ENCODE measurements at places on chromosomes 16 and 17. TPM values are rescaled to one million over a fixed set of nuclear protein-coding genes. Genes with fewer than 3 reads are reported as not detected.

DNAI2 gene
- total RNA-seq = 0.14 TPM

GPR142 gene
- not detected for total RNA-seq

ZNF174 gene
- total RNA-seq = 9.5 TPM

GDPD3 gene
- total RNA-seq = 6.1 TPM

ACBD4 gene
- 12.7 TPM for total RNA-seq

GRCh38 chr17:49762151-49762941, 1.6 kb downstream of the FAM117A start:
- peaks cover 63% of the 10 kb centered on the region for H3K4me1 ChIP-seq
- H3K27me3 ChIP-seq = no peaks in the 10 kb centered on the region
- H3K27ac ChIP-seq = peak overlapping the region; percentile 88
- peak overlapping the region; percentile 89 for H3K4me3 ChIP-seq

GRCh38 chr17:83143817-83144231, 64.4 kb downstream of the METRNL start:
- H3K27ac ChIP-seq = no peak overlapping the region
- no peaks in the 10 kb centered on the region for H3K4me1 ChIP-seq
- no peaks in the 10 kb centered on the region for H3K36me3 ChIP-seq
- peaks cover 5% of the 10 kb centered on the region for H3K27me3 ChIP-seq

GRCh38 chr17:31696184-31696602, 162.9 kb downstream of the COPRS start:
- DNase-seq = no peak
- no peaks in the 10 kb centered on the region for H3K4me1 ChIP-seq
- no peak overlapping the region for H3K4me3 ChIP-seq
- H3K36me3 ChIP-seq = no peaks in the 10 kb centered on the region

DNA sequence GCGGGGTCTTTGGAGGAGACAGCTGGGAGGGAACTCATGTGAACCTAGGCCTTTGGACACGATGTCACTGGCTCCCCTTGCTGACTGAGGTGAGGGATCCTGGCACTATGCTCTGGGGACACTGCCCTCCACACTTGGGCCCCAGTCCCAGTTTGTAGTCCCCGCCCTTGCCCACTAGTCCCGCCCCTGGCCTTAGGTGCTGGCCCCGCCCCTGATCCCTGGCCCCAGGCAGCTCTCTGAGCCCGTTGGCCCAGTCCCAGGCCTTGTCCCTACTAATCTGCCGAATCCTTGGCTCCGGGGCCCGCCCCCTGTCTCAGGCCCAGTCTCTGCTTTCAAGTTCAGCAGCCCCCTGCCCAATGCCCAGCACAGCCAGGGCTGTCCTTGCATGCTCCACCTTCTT, 61.0 kb downstream of the SMPD3 start:
- H3K36me3 ChIP-seq = no peaks in the 10 kb centered on the region
- no peaks in the 10 kb centered on the region for H3K4me1 ChIP-seq
- H3K27ac ChIP-seq = no peak overlapping the region
- no peak overlapping the region for H3K4me3 ChIP-seq
- no peak for DNase-seq

DNA sequence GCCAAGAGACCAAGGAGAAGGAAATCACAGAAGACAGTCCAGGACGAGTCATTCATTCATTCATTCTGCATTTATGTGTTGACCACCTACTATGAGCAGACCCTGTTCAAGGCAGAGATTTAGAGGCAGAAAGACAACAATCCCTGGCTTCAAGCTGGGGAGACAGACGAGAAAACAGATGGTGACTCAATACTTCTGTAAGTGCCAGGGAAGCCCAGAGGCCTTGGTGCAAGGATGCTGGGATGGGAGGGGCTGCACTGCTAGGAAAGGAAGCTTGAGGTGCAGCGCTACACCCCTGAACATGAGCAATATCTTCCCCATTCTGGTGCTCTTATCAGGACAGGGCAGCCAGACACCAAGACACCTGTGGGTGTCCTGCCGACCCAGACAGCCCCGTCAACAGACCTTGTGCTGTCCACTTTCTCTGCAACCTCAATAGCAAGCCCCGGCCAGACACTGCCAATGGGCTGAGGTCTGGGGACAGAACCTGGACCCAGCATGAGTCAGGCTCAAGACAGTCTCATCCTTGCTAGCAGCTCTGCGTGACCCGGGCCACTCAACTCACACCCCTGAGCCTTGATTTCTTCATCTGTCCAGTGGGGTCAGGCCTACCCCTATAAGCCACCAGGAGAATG, 163.5 kb downstream of the COPRS start:
- no peak overlapping the region for H3K4me3 ChIP-seq
- peaks cover 2% of the 10 kb centered on the region for H3K27me3 ChIP-seq
- H3K27ac ChIP-seq = no peak overlapping the region
- no peaks in the 10 kb centered on the region for H3K36me3 ChIP-seq
- no peak for DNase-seq

DNA sequence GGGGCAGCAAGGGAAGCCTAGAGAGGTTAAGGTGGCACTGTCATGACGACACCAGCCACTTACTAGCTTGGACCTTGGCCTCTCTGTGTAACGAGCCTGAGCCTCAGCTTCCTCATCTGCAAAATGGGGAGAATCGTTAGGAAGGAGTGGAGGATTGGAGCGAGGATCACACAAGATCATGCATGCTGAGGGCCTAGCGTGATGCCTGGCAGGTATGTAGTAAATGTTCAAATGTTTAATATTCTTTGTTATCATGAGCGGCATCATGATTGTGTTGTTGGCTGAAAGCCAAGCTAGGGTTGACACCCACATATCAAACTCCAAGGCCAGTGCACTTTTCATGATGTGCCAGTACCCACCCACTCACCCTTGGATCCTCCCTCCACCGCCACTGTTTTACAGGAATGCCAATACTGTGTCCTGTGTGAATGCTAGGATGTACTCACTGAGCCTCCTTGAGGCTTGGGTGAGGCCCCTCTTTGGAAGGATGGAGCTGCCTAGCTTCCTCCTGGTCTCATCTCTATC, 192.5 kb downstream of the MSI2 start:
- H3K36me3 ChIP-seq = peaks cover 10% of the 10 kb centered on the region
- no peak overlapping the region for H3K4me3 ChIP-seq
- H3K27ac ChIP-seq = peak overlapping the region; percentile 3
- DNase-seq = no peak

DNA sequence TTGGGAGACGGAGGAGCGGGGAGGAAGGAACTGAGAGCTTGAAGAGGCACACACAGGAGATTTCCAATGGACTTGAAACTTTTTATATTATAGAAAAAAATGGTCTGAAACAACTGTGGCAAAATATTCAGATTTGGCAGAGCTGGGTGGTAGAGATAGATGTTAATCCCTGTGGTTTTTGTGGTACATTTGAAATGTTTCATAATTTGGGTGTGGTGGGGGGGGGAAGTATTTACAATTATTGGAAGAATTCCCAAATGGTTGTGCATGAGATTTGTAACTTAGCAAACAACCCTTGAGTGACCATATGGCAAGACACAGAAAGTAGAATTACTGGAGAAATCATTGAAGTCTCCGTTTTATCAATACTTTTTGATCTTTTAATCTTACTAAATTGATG, 588.8 kb upstream of the PSMD7 start:
- H3K4me1 ChIP-seq = no peaks in the 10 kb centered on the region
- H3K27me3 ChIP-seq = peaks cover 8% of the 10 kb centered on the region
- no peak for DNase-seq
- H3K27ac ChIP-seq = no peak overlapping the region
- no peak overlapping the region for H3K4me3 ChIP-seq

DNA sequence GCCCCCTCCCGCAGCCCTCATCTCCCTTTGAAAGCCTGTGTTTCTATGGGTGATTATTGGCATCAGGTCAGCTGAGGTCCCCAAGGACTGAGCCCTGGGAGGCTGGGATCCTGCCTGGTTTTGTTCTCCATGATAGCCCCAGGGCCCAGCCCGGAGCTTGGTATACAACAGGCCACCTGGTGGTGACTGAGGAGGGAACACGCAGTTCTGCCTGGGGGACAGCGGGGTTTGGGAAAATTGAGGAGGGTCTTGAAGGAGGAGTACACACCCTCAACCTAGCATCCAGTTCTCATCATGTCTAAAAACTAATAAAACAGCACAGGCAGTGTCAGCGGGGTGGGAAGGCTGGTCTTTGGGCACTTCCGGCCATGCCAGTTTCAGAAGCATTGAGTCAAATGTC, 335.1 kb downstream of the CPPED1 start:
- no peaks in the 10 kb centered on the region for H3K36me3 ChIP-seq
- no peak overlapping the region for H3K4me3 ChIP-seq
- no peaks in the 10 kb centered on the region for H3K4me1 ChIP-seq
- no peak overlapping the region for H3K27ac ChIP-seq
- no peak for DNase-seq
- H3K27me3 ChIP-seq = no peaks in the 10 kb centered on the region

- H3K4me3 ChIP-seq = peak overlapping the region; percentile 48
- peak; percentile 61 for DNase-seq
- peaks cover 25% of the 10 kb centered on the region for H3K4me1 ChIP-seq
- no peaks in the 10 kb centered on the region for H3K36me3 ChIP-seq
- H3K27ac ChIP-seq = no peak overlapping the region
Measured at GRCh38 chr17:7133424-7133823, 18.8 kb upstream of the ASGR2 start.

- H3K36me3 ChIP-seq = peaks cover 9% of the 10 kb centered on the region
- H3K27me3 ChIP-seq = no peaks in the 10 kb centered on the region
- H3K27ac ChIP-seq = no peak overlapping the region
- no peak for DNase-seq
- H3K4me3 ChIP-seq = no peak overlapping the region
- no peaks in the 10 kb centered on the region for H3K4me1 ChIP-seq
Measured at GRCh38 chr16:1747934-1748333, 23.4 kb downstream of the NME3 start.

GRCh38 chr17:50214976-50215760, 13.7 kb upstream of the COL1A1 start:
- no peak overlapping the region for H3K27ac ChIP-seq
- no peak for DNase-seq
- no peak overlapping the region for H3K4me3 ChIP-seq
- H3K4me1 ChIP-seq = peaks cover 16% of the 10 kb centered on the region
- H3K27me3 ChIP-seq = peaks cover 4% of the 10 kb centered on the region

DNA sequence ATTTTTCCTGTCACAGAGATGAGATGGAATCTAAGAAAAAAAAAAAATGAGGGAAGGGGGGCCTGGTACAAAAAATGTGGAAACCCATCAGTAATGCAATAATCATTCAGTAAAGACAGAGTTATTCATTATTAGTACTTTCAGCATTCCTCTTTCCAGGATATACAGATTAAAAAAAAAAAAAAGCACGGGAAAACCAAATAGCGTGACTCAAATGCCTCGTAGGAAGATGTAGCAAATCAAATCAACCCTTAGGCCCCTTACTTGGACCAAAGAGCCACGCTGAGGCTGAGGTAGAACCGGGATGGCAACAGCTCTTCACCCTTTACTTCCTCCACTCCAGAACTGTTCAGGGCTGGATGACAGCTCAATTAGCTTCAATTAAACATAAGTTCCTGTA, 52.5 kb downstream of the SMG6 start:
- DNase-seq = no peak
- H3K36me3 ChIP-seq = peaks cover 53% of the 10 kb centered on the region
- peak overlapping the region; percentile 2 for H3K4me3 ChIP-seq

GRCh38 chr17:75876938-75877751, 1.2 kb downstream of the TRIM47 start:
- peaks cover 8% of the 10 kb centered on the region for H3K36me3 ChIP-seq
- H3K4me1 ChIP-seq = peaks cover 32% of the 10 kb centered on the region
- peak overlapping the region; percentile 94 for H3K27ac ChIP-seq
- H3K4me3 ChIP-seq = peak overlapping the region; percentile 91
